ENCODE measurements at places on chromosomes 12 and 14.

- no peak for DNase-seq
These were observed 60.8 kb downstream of the SDR9C7 start for GRCh38 chr12:56873382-56873781.

- DNase-seq, result no peak
These were observed 10.1 kb downstream of the KRT80 start for GRCh38 chr12:52181746-52182145.

DNA sequence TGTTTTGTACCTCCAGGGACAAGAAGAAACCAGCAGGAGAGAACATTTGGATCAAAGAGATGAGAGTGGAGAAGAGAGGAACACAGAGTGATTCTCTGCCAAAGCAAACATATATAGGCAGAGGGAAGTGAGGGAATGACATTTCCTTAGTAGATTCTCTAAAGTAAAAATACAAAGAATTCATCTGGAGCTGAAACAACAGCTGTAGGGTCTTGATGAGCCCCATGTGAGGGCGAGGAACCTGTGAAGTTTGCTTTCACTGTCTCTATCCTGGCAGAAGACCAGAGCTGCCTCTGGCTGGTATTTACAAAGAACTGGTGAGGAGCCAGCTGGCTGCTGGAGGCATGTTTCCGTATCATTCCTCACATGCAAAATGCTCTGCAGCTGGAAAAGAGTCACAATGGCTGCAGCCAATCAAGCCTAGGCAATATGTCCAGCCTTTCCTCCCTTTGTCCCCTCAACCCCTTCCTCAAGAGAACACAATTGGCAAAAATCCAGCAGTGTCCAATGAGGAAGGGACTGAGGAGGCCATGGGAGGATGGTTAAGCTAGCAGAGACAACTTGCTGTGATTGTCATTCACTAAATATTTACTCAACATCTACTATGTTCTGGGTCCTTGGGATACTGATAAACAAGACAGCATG, 122.5 kb downstream of the PHLDA1 start:
- DNase-seq, result no peak

- DNase-seq, result no peak
These were observed 330.2 kb upstream of the NOVA1 start for GRCh38 chr14:26928019-26928418.

GRCh38 chr14:37150414-37150813, 22.0 kb downstream of the SLC25A21 start:
- no peak for DNase-seq

GRCh38 chr14:97066068-97066899, 269.1 kb downstream of the VRK1 start:
- DNase-seq, result no peak

- no peak for DNase-seq
These were observed 215.0 kb upstream of the EGLN3 start for GRCh38 chr14:34165847-34166350.

DNA sequence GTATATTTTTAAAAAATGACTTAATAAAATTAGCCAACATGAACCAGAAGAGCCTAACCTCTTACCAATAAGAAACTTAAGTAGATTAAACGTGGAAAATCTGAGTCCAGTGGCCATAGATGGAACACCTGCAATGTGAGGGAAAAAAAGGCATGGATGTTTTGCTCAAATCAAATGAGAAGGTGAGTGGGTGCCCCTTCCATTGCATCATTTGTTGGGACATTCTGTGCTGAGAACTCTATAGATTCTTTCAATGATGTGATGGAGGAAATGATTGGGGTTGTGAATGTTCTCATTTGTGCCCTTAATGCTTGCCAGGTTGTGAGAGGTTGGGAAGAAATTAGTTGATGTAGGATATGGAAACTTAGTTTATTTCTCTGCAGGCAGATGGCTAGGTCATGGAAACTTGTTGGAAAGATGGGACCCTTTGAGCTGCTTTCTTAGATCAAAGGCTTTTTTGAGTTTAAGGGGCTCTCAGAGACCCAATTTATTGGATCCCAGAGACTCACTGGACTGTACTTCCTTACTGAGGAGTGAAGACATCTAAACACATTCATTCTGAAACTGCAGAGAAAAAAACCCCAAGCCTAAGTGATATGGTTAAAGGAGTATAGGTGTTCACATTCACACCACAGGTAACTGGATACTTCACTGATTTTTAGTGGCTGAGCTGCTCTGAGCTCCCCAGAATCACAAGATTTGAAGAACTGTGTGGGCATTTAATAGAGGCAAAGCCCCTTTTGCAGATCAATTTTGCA, 95.9 kb downstream of the DACT1 start:
- peak; percentile 28 for DNase-seq

- DNase-seq, result peak; percentile 64
These were observed 16.5 kb upstream of the KRT78 start for GRCh38 chr12:52865090-52865944.

GRCh38 chr12:89779090-89779489, 70.5 kb upstream of the ATP2B1 start:
- no peak for DNase-seq

- DNase-seq, result no peak
These were observed 3.2 kb upstream of the DUSP6 start for GRCh38 chr12:89355243-89356068.

DNA sequence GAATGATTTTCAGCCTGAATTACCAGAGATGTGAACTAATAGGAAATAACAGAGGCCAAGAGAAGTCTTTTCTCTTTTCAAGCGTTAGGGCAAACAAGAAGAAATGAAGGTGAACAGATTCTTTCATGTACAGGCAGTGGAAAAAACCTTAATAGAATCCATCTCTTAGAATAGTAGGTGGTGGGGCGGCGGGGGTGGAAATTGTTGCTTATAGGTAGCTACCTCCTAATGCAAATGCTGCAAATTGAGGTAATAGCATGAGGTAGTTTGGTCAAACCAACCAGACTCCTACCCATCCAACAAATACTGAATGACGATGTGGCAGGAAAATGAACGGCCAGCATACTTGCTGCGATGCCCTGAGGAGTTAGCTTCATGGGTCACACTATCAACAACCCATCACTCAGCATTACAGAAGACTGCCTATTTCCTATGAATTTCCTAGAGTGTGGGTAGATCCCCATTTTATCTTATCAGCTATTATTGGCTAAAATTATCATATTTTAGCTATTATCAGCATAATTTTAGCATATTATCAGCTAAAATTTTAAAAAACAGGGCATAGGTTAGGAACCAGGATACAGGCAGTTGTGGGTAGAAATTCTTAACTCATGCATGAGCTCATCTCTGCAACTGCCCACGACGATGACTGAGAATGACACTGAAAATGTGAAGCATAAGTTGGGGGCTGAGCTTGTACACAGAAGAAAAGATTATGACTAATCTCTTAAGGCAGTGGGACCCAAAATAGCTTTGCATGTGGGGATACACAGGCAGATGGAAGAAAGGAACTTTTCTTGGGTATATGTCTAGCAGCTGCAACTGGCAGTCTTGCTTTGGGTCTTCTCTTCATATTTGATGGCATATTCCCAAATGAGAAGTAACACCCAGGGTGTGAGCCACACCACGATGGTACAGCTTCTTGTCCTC, 68.7 kb downstream of the NIN start:
- DNase-seq, result peak; percentile 60

- DNase-seq, result peak; percentile 59
These were observed 15.1 kb downstream of the RNF41 start for GRCh38 chr12:56206452-56207166.

- DNase-seq, result peak; percentile 10
These were observed 9.0 kb downstream of the SERPINA6 start for GRCh38 chr14:94313991-94314655.

GRCh38 chr14:50733494-50733893, 65.4 kb upstream of the SAV1 start:
- DNase-seq, result no peak

- DNase-seq, result no peak
These were observed 71.0 kb upstream of the CFL2 start for GRCh38 chr14:34785223-34786006.

- DNase-seq, result peak; percentile 70
These were observed 1.1 kb downstream of the ARID2 start for GRCh38 chr12:45730348-45731189.

DNA sequence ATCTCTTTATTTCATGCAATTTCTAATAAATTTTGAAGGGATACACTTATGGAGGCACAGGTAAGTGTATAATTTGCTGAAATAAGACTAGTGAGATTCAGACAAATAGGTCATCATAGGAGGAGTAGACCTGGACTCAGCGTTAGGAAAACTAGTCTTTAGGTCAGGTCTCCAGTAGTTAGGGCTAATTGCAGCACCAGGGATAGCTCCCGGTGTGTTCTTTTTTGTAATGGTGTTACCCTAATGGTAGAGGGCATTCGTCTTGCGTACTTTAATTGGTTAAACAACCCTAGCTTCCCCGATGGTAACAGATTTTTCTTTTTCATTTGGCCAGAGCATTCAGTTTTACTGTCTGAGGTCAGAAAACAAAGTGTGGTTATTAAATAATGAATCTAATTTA, 64.9 kb downstream of the ARID2 start:
- no peak for DNase-seq

DNA sequence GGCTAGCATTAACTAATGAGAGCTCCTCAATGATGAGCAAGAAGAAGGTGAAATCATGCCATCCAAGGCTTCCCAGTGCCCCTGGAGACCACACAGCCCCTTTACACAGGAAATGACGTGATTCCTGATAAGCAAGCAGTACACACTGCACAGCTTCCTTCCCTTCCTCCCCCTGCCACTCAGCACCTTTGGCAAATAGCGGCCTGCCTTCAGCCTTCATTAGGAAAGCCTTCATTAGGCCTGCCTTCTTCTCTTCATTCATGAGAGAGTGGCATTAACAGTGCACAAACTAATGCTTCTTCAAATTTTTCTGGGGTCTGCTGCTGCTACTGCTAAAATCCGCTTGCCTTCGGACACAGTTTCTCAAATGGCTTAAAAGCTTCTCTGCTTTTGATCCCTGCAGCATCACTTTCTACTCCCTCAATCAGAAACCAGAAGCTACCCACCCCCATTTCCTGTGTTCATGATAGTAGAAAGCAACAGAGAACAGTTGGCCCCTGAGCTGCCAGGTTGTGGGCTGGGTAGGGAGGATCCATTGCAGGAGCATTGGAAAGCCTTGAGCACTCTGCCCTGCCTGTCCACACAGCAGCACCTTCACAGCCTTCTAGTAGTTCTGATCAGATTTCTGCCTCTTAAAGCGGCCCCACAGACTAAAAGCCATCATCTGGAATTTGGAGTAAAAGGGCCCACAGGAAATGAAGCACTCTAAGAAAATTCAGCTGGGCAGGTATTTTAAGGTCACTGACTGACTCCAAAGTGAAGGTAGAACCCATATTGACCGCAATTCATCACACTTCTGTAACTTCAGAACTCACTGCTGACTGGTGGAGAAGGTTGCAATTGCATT, 103.8 kb upstream of the ETV6 start:
- DNase-seq, result peak; percentile 60

GRCh38 chr12:61754214-61754613, 506.0 kb upstream of the USP15 start:
- no peak for DNase-seq

GRCh38 chr14:38073641-38074040, 134.1 kb upstream of the SSTR1 start:
- DNase-seq, result no peak

DNA sequence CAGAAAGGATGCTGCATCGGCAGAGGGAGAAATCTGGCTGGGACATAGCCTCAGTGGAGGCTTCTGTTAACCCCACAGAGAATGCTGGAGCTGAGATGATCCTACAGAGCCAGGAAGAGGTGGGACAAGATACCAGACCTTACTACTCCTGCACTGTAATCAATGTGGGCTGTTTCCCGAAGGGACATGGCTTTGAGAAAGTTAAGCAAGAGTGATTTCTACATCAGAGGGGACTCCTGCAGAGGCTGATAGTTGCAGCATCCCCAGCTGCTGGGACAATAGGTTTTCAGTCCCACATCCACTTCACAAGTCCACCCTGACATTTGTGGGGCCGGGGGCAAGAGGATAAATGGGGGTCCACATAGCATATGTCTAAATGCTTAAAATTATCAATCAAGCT, 22.5 kb upstream of the CMKLR1 start:
- DNase-seq, result no peak

- no peak for DNase-seq
These were observed 26.1 kb downstream of the SMCO2 start for GRCh38 chr12:27472604-27473003.

- DNase-seq, result no peak
These were observed 18.0 kb downstream of the CBX5 start for GRCh38 chr12:54261815-54262402.

DNA sequence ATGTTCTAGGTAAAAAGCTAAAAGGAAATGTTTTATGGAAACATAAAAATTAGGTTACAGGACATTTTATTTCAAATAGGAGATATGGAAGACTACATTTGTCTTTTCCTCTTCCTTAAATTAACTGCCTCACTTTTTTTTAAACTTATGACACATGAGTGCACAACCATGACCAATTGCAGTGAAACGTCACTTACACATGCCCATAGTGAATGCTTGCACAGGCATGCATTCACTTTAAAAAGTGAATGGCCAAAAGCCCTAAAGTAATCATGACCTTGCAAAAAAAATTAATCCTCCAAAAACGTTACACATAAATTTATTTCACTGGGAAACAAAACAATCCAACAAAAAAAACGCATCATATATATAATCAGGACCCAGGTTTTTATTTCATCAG, 343.2 kb upstream of the TMTC1 start:
- DNase-seq, result no peak

GRCh38 chr14:96824283-96824682, 27.1 kb downstream of the VRK1 start:
- no peak for DNase-seq

DNA sequence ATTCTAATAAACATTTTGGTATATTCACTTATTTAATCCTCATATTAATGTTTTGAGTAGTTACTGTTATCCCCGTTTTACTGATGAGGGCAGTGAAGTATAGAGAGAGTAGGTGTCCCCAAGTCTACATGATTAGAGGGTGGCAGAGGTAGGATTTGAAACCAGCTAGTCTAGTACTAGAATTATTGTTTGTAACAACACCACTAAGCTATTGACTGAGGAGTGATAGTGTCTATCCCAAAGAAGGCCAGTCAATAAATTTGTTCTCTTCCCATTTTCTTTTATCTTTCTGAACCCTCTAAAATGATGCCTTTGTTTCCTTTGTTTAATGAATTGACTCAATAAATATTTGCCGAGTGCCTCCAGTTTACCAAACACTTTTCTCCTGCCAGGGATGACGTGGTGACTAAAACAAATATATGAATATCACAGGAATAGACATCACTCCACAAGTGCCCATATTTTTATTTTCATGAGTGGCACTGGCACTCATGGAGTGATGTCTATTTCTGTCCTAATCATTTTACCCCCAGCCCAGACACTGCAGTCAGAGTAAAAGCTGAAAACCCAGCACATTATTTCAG, 247.5 kb downstream of the SLC16A7 start:
- DNase-seq, result no peak

- DNase-seq, result no peak
These were observed 195.2 kb upstream of the PRMT8 start for GRCh38 chr12:3295646-3296408.

GRCh38 chr14:57038689-57039088, 228.4 kb upstream of the OTX2 start:
- DNase-seq, result no peak
